ENCODE measurements at places on chromosomes 7 and 10. TPM values are rescaled to one million over a fixed set of nuclear protein-coding genes. Genes with fewer than 3 reads are reported as not detected.
A peak's percentile ranks its signal among the peaks of the same experiment; 100 is the strongest.

DNA sequence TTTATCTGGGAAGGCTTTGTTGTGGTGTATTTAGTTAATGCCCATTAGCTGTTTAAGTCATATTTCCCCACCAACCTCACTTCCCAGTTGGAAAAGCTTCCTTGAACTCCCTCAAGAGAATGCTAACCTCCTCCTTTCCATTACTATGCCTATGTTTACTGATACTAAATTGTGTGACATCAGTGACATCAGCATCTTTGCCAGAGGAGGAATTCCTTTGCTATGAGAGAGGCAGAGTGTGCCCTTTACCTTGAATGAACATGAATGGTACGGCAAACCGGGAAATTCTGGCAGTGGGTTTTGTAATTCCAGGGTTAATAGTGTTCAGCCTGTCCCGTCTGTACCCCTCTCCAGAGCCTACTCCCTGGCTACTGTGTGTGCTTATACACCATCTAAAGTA is 22.1 kb upstream of the GLCCI1 start:
- no peak for DNase-seq

DNA sequence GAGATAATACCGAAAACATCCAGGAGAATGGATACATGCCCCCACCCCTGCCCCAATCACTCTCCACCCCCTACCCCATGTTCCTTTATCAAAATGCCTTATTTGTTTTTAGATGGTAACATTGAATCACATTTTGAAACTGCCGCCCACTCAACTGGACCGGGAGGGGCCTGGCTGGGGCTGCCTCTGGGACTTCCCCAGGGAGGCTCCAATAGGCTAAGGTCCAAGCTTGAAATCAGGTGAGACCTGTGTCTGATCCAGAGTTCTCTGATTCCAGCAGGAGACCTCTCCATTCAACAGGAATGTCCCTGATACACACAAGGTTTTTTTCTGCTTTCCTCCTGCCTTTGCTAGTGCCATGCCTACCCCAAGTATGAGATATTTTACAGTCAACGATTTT is 43.8 kb upstream of the ACSL5 start:
- DNase-seq, result no peak

DNA sequence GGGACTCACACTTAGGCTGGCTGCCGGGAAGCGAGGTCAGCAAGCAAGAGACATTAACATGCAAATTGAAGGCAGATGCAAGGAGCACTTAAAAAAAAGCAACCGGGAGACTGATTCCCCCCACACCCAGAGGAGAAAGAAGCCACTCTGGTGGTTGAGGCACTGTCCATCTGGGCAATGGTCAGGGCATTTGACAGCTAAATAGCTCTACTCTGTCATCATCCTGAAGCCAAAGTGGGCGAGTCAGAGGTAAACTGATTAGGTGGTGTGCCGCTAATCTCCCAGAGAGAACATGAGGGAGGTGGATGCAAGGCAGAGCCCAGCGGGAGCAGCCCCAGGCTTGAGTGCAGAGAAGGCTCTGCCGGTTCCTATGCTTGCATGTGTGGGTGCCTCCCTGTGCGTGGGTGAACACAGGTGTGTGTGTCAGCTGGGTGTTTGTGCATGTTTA is 100.6 kb downstream of the PLXNA4 start:
- no peak for DNase-seq

GRCh38 chr10:47238331-47239095 is 61.5 kb upstream of the GDF10 start:
- DNase-seq, result no peak

DNA sequence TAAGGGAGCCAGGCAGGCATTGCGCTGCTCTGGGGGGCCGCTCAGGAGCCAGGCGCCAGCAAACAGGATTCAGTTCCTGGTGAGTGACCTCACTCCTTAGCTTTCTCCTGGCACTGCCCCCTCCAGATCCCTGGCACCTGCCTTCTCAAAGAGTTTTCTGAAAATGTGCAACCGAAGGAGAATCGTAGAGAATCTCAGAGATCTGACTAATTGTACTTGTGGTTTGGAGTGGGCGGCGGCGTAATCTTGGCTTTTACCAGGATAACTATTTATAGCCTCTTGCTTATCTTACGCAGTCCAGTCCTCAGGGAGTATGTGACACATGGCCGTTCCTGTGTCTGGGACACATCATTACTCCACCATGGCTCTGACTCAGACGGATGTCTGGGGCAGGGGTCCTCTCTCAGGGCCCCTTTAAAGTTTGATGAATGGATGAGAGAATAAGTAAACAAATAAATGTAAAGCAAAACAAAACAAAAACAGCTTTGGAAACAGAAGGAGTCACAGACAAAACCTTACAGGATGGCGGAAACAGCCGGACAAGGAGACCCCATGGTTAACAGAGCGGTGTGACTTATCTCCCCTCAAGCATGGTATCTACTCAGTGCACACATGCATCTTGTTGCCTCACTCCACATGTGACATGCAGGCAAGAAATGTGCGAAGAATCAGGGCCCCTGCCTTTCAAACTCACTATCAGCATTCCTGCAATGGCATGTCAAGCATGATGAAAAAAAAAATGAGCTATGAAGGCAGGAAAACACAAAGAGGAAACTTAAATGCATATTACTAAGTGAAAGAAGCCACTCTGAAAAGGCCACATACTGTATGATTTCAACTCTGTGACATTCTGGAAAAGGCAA is 99.7 kb downstream of the TNS3 start:
- peak; percentile 86 for DNase-seq

GRCh38 chr7:48389977-48390376 is 218.7 kb downstream of the ABCA13 start:
- peak; percentile 91 for DNase-seq

RNF32 gene
- total RNA-seq, result 0.96 TPM
